ENCODE measurements at places on chromosomes 4 and X.

DNA sequence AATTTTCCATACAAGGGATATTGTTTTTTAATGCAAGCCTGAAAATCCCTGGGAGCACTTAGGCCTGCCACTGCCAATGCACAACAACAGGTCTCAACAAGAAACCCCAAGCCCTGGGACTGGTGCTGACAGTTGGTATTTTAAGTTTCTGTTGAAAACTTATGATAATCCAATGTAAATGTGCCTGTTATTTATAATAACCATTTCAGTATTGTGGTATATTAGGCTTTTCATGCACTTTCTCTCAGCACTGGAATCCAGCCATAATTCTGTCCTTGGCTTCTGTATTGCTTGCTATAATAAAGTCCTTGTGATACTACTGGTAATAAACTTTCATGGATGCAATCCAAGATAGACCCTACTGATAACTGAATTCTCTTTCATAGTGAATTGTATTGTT lies 218.9 kb downstream of the PCDH7 start:
- DNase-seq, result no peak

DNA sequence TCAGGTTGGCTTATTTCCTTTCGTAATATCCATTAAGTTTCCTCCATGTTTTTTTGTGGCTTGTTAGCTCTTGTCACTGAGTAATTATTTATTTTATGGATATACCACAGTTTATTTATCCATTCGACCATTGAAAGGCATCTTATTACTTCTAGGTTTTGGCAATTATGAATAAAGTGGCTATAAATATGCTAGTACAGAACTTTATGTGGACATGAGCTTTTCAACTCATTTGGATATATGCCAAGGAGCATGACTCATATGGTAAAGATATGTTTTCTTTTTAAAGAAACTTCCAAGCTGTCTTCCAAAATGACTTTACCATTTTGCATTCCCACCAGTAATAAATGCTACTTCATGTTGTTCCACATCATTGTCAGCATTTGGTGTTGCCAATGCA lies 803.6 kb downstream of the GLUD2 start:
- DNase-seq, result no peak

- DNase-seq, result peak; percentile 72
Observed at GRCh38 chr4:153127760-153128494, 76.3 kb upstream of the TRIM2 start.

- DNase-seq, result no peak
Observed at GRCh38 chrX:9611436-9612145, 146.7 kb downstream of the TBL1X start.

DNA sequence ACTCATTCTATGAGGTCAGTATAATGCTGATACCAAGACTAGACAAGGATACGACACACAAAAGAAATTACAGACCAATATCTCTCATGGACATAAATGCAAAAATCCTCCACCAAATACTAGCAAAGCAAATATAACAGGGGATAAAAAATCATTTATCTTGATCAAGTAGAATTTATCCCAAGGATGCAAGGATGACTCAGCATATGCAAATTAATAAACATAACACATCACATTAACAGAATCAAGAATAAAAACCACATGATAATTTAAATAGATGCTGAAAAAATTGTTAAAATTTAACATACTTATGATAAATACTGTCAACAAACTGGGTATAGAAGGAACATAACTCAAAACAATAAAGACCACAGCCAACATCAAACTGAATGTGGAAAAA lies 69.4 kb upstream of the GABRA2 start:
- no peak for DNase-seq

DNA sequence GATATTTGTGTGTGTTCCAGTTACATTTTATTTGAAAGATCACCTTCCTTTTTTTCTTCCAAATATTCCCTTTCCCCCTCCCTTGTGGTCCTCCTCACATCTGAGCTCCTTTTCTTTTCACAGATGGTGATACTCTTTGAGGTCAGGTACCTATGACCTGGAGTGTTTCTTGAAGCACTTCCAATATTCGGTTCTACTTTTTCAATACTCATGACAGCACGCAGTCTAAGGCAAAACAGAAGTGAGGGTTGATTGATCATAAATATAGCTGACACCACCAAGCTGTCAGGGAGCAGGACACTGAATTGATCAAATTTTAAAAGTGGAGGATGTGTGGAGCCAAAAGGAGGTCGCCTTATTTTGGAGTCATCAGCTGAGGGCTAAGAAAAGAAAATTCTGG lies 334.4 kb upstream of the MAGEB2 start:
- DNase-seq, result no peak

DNA sequence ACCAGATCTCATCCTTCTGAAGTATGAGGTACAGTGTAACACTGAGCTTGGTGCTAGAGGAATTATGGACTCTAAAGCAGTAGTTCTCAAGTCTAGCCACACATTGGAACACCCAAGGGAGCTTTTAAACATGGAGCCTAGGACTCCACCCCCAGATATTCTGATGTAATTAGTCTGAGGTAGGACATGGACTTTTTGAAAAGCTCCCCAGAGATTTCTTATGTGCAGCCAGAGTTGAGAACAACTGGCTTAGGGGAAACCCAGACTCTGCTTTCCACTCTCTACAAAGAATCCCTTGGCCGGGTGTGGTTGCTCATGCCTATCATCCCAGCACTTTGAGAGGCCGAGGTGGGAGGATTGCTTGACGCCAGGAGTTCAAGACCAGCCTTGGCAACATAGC lies 11.6 kb upstream of the GDPD2 start:
- no peak for DNase-seq

DNA sequence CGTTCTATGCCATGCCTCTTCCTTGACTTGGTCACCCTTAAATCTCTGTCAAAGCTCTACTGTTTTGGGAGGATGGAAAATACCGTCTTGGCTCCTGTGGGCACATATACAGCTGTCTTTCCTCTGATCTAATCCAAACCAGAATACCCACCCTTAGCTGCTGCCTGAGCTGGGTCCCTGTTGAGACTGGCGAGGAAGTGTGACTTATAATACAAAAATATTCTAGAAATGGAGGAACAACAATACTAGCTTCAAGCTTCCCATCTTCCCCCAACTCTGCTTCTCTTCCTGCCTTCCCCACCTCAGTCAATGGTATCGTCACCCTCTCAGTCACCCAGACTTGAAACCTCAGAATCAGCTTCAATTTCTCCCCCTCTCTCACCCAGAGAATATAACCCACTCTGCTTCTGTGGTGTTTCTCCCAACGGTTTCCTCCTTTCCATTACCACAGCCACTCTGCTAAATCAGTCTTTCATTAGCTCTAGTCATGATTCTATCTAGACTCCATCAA lies 599 bp upstream of the IL2RG start:
- DNase-seq, result no peak

DNA sequence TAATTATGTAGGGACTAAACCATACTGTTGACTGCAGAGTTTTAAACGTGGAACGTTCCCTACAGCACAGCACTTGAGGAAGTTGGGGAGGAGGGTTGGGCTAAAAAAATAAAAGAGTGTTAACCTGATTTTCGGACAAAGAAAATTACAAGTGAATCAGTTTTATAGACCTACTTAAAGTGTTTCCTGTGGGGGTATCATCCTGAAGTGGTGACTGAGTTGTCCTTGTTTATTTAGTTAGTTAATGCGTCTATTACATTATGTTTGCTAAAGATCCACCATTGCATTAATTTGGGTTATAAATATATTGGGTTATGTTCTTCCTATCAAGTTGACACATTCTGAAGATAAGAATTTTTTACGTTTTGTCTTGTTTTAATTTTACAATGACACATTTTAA lies 14.7 kb downstream of the UNC5C start:
- no peak for DNase-seq

GRCh38 chr4:139560406-139561104 lies 4.5 kb upstream of the SETD7 start:
- no peak for DNase-seq

DNA sequence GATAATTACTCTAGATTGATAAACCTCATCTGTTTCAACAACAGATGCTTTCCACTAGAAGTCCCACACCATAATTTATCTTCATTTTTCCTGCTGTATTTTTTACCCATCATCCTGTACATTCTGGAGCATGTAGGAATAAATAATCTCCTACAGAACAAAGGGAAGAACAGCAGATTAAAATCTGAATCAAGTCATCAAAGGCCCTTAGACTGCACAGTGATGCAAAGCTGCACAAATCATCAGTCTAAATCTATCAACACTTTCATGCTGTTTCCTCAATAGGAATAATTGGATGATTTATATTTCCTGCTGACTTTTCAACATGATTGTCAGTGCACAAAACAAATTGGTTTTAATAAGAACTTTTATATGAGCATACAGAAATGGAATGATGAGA lies 1143.9 kb downstream of the STIM2 start:
- no peak for DNase-seq

DNA sequence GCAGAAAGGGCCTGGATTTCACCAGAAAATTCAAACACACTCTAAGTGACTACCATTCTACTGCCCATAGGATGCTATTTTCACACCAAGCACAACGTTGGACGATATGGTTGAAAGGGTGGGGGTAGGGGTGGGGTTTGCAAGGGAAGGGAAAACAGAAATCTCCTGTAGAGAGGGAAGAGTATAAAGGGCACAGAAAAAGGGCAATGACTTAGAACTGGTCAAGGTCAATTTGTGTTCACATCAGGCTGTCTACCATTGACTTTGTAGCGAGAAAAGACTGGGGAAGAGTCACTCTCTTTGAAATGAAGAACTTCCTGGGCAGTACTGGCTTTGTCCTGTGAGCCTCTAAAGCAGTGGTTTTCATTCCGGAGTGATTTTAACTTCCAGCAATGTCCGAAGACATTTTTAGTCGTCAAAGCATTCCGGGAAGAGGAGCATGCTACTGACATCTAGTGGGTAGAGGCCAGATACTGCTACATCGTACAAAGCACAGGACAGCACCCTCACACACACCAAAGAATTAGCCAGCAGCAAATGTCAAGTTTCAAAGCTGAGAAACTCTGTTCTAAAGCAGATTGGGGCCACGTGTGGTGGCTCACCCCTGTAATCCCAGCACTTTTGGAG lies 48.4 kb upstream of the SLC7A3 start:
- DNase-seq, result peak; percentile 8

DNA sequence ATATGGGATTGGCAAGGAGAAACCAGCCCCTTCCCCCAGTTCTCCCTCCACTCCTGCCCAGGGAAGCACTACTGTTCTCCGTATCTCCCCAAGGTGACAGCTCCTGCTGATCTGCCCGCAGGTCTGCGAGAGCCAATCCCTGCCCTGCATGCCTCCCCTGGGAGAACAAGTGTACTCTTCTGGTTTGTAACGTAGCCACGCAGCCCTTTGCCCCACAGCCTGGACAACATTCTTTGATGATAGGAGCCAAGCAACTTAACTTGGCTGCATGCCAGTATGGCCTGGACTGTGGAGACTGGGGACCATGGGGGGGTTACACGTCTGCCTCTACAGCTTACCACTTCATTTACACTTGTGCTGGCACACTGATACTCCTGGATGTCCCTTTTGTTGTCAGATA lies 2.0 kb downstream of the STBD1 start:
- DNase-seq, result peak; percentile 10

DNA sequence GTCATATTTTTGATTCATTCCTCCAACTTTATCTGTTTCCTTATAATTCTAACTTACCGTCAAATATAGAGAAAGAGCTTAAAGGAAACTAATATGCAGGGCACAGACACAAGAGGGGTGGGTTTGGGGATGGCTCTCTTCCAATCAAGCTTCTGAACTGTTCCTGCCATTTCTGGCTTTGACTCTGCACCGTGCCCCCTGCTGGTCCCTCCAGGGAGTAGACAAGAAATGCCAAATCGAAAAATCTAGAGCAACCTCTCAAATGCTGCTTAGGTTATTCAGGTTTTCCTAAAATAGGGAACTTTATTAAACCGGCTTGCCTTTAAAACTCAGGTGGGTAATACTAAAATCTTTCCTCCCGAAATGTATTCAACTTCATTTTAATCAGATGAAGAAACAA lies 39.8 kb upstream of the VCX3A start:
- DNase-seq, result no peak

DNA sequence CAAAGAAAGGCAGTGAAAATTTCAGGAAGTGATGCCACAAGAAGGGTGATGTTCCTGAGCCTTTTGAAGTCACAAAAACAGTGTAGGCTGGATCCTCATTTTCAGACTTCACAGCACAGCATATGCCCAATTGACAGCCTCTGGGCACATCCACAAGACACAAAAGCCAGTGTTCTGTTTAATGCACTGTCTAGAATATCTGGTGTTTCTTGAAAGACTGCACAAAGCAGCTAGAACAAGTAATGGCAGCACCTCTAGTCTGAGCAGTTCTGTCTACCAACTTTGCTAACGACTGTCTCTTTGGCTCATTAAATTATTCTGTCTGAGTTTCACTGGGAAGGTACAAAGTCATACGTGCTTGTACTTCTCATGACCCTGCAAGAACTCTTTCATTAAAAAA lies 417.1 kb upstream of the GALNT7 start:
- no peak for DNase-seq

DNA sequence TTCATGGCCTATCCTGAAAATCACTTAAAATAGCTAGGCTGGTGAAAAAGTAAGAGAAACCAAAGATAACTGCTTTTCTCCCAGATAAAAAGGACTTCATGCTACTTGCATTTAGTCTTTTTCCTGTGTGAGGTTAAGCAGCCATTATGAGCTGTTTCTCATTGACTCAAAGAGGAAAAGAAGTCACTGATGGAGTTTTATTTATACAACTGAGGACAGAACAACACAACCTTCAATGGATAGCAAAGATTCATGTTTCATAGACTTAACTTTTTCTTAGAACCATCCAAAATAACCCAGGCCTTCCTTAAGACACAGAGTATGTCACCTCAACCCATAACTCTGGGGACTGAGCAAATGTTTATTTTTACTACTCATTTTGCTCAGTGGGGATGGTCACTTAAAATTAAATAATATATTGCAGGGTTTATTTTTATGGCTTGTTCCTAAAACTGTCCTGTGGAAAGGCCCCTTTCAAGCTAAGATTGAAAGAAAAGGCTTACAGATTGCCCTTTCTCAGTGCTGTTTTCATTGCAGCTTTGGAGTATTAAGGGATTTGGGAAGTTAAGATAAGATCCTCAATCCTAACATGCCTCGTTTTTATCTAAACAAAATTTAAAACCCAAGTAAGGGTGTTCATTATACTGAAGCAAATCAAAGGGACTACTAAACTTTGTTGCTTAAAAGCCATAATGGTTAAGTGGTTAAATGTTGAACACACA lies 252.6 kb upstream of the MAD2L1 start:
- no peak for DNase-seq

- DNase-seq, result no peak
Observed at GRCh38 chrX:48787505-48788443, 1.4 kb downstream of the GATA1 start.

GRCh38 chr4:10893395-10893794 lies 208.8 kb upstream of the CLNK start:
- DNase-seq, result no peak

- no peak for DNase-seq
Observed at GRCh38 chrX:101693476-101693875, 33.8 kb upstream of the ARMCX2 start.

- peak; percentile 90 for DNase-seq
Observed at GRCh38 chr4:86831262-86832130, 17.7 kb downstream of the SLC10A6 start.

- no peak for DNase-seq
Observed at GRCh38 chrX:109643687-109644086, 18.7 kb upstream of the KCNE5 start.

GRCh38 chr4:22500831-22501714 lies 14.8 kb downstream of the ADGRA3 start:
- no peak for DNase-seq

Measured in NCI-H510A treated with DMSO at 0.1 percent for 48 hours (cell line).